ENCODE measurements at places on chromosomes 11 and 22. TPM values are rescaled to one million over a fixed set of nuclear protein-coding genes. Genes with fewer than 3 reads are reported as not detected.

The TMPRSS6 gene
- total RNA-seq: not detected

The ACRV1 gene
- 0.47 TPM for total RNA-seq

DNA sequence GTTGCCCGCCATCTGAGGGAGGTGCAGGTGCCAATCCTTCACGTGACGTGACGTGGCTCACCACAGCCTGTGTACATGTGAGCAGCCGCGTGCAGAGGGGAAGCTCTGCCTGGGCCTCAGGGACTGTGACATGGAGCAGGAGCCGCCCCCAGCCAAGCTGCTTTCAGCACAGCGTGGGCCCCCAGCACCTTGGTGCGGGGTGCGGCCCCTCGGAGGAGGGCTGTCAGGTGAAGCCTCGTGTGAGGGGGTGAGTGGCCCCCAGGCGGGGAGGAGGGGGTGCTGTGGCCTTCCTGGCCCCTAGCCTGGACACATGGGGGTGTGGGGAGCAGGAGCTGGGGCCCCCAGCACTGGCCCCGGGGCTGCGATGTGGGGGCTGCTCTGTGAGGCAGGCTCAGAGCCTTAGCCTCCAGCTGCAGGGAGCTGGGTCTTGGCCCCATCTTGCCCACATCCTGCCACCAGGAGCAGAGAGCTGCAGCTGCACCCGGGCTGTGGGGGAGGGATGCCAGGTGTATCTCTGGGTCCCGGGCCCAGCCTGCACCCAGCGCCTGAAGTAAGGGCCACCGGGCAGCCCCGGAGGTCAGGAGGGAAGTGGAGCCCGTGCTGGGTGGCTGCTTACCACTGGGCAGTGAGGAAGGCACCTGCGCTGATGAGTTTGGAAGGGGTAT, at the start of gene ADORA2A:
Gene ADORA2A, plus strand, starts transcription at position 100 of the 665 bp plus-strand sequence. CDS start 5,806 bp downstream, outside the sequence.
- no peak for DNase-seq
- no peak within 1 kb of the TSS for H3K27ac ChIP-seq
- peaks cover 5% of the 10 kb centered on the region for H3K4me1 ChIP-seq

- H3K36me3 ChIP-seq: no peaks in the 10 kb centered on the region
- H3K27me3 ChIP-seq: no peaks in the 10 kb centered on the region
- no peak for DNase-seq
Observed at GRCh38 chr22:50215297-50216054, 14.7 kb downstream of the SELENOO start.

DNA sequence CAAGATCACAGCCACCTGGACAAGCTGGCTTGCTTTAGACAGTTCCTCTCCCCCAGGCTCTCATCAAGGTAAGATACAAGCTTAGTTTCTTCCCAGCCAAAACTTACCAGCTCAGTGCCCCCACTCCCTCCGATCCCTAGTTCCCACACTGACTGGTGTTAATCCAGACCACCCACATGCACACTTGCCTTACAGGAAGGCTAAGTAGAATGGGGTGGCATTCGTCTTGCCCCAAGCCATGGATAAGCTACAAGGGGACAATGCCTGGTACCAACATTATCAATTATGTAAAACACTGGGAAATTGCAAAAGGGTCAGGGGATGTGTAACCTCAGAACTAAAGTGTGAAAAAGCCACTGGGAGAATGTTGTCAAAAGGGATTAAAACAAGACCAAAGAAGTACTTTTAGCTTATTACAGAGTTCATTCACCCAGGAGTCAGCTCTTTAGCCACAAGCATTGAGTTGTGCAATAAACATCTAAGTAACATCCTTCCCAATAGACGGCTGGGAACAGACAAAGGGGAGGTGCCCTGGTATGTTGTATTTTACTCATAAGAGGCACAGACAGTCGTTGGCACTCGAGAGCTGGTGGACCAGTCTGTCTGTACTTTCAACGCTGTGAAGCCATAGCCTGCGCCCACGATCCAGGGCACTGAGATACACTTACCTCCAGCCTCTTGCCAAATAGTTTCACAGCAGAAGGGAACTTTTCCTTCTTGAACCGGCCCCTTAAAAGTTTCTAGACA, 1.1 kb downstream of the DHCR7 start:
- H3K27ac ChIP-seq: no peak overlapping the region
- peaks cover 6% of the 10 kb centered on the region for H3K36me3 ChIP-seq
- H3K4me3 ChIP-seq: peak overlapping the region; percentile 62
- H3K27me3 ChIP-seq: peaks cover 3% of the 10 kb centered on the region
- peak; percentile 66 for DNase-seq
- H3K4me1 ChIP-seq: peaks cover 21% of the 10 kb centered on the region

All from neural progenitor cell (in vitro differentiated cells).